ENCODE measurements at places on chromosomes 2 and 18.

GRCh38 chr18:35390951-35391700, 14.0 kb upstream of the ZNF396 start:
- DNase-seq, result no peak

- DNase-seq, result no peak
These were observed 166.4 kb downstream of the ANKRD44 start for GRCh38 chr2:197144183-197144582.

DNA sequence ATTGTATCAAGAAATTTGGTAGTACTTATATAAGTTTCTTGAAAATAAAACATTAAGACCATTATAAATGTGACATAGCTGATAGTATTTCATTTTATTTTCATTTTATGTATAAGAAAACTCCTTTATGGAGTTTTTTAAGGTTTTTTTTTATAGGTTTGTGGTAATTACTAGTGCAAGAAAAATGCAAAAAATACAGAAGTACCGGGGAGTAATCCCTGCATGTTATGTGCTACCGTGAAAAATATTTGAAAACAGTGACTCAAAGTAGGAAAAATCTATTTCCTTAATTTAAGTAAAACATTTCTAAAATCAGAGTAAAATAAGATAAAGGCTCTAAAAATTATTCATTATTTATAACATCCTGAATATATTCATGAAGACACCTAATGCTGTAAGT, 21.6 kb downstream of the ZSWIM2 start:
- DNase-seq, result no peak

DNA sequence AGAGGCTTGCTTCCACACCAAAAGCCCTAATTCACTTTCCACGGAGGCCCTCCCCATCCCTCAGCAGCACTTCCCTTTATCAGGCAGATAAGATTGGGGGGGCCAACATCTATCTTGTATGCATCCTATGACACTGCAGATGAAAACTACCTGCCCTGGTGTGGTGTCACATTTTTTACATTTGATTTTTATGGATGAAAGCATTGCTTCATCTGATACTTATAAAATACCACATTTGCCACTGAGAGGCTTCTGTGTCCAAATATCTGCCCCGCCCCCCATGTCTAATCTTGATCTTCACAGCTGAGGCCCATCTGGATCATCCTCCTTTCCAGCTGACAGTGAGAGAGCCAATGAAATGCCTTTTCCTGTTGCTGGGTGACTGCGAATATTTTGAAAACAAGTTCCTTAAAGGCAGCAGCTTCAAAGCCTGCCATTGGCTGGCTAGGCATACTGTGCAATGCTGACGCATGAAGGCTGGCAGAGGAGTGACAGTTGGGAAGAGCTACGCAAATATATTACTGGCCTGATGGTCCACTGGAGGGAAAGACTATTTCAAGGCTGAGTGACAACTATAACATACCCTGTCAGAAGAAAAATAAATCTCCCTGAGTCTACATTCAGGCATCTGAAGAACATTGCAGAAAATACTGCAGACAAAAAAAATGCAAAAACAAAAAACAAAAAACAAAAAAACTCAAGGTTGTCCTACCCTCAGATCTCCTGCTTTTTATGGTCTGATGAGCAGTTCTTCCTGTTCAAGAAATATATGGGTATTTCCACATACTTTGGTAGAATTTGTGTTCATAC, 318.7 kb downstream of the PDE11A start:
- DNase-seq, result peak; percentile 31

- no peak for DNase-seq
These were observed 10.5 kb downstream of the PKP4 start for GRCh38 chr2:158467248-158467647.

- DNase-seq, result no peak
These were observed 122.1 kb downstream of the TMEM247 start for GRCh38 chr2:46601328-46601963.

DNA sequence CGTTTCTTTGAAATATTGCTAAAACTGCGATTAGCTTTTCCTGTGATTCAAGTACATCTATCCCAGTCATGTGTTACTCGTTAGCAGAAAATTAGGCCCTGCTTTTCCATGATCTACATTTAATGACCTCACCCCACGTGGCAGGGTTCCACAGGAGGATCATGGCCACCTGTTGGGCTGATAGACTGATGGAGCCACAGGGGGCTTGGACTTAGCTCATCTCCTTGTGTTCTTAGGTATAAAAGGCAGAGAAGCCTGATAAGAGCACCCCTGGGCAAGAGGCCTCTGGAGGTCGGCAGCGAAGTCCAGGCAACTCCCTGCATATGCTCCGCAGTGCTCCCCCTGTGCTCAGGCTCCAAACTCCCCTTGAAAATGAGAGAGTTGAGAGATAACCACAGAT, 12.9 kb downstream of the FZD7 start:
- no peak for DNase-seq

GRCh38 chr2:192544371-192544955, 349.7 kb upstream of the TMEFF2 start:
- no peak for DNase-seq

GRCh38 chr2:564471-565181, 112.6 kb downstream of the TMEM18 start:
- no peak for DNase-seq

- DNase-seq, result no peak
These were observed 350.3 kb downstream of the LRATD1 start for GRCh38 chr2:14982790-14983189.

DNA sequence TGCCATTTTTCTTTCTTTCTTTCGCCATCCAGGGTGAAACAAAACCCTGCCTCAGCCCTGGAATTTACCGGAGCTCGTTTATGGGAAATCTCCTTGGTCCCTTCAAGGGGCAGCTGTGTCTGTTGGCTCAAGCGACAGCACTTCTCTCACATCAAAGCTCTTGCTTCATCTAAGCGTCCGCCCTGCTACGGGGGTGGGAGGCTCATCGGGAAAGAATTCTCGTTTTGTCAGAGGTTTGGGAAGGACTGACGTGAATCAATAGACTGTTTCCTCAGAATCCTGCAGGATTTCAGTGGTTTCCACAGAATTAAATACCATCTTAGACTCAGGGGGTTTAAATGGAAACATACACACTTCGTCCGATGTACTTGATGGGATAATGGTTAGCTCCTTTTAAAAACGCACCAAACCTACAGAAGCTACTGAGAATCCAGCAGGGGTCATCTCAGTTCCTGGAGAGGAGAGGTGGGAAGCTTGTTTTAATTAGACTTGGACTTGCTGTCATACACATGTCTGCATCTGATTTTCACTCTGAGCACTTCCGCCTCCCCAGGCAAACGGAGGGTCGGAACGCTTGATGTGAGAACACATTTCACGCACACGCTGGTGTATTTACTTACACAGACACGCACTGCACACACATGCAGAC, 91.6 kb downstream of the ASB1 start:
- DNase-seq, result no peak

- DNase-seq, result peak; percentile 11
These were observed 290.2 kb downstream of the LPIN1 start for GRCh38 chr2:12036640-12036983.

- no peak for DNase-seq
These were observed 89.7 kb upstream of the CXCR4 start for GRCh38 chr2:136207665-136208064.

DNA sequence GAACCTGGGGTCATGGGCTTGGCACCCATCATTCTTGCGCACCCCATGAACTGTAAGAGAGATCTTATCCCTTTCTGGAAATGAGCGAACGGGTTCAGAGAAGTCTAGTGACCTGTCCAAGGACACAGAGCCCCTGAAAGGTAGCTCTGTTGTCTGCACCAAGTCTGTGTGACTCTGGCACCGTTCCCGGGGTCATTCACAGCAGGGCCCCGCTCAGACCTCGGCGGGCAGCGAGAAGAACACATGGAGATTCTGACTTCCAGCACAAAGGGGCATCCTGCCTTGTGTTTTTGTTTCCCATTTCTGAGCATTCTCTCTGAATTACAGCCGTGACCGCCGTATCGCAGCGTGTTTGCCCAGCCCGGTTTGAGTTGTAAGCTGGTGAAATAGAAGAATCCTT, 231.7 kb downstream of the KLHL29 start:
- no peak for DNase-seq

DNA sequence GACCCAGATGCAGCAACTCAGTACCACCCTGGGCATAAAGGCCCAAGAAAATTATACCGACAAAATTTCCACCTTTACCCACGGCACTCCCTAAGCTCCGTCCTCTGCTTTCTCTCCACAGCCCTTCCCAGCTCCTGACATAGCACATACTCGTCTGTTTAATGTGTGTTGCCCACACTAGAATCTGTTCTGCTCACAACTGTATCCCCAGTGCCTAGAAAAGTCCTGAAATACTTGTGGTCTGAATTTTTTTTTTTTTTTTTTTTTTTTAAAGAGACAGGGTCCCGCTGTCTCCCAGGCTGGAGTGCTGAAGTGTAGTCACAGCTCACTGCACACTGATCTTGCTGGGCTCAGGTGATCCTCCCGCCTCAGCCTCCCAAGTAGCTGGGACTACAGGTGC, 62.3 kb downstream of the ADCY3 start:
- DNase-seq, result no peak

DNA sequence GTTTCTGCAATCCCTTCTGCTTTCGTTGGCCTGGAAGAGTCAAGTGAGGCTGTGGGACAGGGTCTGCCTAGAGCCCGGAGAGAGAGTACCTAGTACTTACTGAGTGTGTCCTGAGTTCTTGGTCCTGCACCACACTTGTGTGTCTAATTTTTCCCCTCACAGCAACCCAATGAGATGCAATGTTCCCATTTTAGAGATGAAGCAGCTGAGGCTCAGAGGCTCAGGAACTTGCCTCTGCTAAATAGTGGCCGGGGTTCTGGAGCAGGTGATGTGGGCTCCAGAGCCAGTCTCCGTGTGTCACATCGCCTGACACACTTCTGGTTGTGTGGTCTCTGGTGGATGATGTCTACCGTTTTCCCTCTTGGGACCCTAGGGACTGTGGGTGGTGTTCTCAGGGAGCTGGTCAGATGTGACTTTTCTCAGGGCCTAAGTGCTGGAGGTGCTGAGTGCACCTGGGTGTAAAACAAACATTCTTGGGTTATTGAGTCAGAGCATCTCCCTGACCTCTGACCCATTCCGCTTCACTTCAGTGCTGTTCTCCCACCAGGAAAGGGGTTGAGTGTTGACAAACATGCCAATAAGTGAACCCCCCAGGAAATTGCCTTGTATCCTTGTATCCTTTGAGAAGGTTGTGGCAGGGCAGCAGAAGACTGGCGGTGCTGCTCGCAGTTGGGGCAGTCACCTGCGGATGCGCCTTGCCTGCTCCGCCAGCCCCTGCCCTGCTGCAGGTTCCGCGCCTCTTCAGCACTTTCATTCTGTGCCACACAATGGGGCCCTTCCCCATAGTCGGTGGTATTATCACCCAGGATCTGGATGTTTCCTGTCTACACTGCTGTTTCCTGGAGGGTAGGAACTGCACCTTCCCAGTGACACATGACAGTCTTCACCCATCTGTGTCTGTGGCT, 32.1 kb downstream of the HK2 start:
- DNase-seq, result no peak

- DNase-seq, result no peak
These were observed 6.1 kb upstream of the SLC35F5 start for GRCh38 chr2:113762377-113763118.

GRCh38 chr18:7904529-7904928, 337.4 kb downstream of the PTPRM start:
- DNase-seq, result no peak

DNA sequence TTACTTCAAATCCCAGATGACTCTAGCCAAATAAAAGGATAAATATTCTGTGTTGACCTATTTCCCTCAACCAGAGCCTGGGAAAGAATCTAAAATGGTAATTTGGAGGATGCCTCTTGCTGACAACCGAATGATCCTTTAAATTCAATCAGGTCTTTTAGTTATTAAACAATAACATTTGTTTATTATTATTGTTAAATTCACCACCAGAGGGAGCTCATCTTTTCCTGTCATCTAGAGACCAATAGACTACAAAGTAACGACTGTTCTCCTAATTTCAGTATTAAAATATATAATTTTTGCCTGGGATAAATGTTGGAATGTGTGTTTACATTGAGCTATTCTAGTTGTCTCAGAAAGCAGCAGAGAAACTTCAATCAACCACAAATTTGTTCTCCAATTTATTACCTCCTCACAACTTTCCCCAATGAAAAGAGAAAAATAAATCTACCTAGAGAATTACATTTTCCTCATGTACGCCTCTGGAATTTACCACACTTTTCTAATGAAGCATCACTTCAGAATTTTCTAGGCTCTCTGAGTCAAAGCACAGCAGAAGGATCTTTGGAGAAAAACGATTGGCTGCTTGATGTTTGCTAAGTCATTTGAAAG, 142.7 kb downstream of the SCG2 start:
- DNase-seq, result no peak

DNA sequence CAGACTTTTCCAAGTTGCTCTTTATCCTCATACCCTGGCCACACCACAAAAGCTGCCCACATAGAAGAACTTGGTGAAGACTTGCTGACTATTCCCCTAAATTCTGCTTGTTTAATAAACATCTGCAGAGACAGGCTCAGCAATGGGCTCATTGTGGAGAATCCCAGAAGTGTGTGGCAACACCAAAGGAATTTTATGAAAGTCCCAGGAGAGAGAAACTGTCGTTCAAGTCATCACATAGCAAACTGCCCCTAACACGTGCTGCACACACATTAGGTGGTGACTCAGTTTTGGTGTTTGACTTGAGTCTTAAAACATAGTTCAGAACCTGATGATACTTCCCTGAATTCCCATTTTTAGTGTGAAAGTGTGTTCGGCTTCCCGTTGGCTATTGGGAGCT, 38.6 kb downstream of the CYP1B1 start:
- no peak for DNase-seq

DNA sequence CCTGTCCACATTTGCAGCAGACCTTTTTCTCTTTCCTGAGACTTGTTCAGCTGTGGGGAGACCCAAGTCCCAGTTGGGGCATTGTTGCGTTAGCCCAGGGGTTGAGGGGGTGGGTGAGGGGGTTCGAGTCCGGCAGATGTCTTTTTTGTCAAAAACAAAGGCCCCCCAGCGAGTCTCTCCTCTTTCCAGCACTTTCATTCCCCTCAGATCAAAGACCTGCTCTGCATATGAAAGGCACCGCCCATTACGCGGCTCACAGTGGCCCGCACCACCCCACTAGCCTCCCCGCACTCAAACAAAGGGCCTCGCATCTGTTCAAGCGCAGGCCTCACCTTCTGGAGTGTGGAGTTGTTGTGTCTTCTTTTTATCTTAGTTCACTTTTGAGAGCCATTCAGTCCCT, 25.2 kb downstream of the TRABD2A start:
- DNase-seq, result peak; percentile 24

All from CD4-positive, alpha-beta T cell treated with Interleukin-1 beta for 1 hour (primary cell).